HFF-Myc (cell line): ENCODE measurements at places on chromosomes 12 and 14.

DNA sequence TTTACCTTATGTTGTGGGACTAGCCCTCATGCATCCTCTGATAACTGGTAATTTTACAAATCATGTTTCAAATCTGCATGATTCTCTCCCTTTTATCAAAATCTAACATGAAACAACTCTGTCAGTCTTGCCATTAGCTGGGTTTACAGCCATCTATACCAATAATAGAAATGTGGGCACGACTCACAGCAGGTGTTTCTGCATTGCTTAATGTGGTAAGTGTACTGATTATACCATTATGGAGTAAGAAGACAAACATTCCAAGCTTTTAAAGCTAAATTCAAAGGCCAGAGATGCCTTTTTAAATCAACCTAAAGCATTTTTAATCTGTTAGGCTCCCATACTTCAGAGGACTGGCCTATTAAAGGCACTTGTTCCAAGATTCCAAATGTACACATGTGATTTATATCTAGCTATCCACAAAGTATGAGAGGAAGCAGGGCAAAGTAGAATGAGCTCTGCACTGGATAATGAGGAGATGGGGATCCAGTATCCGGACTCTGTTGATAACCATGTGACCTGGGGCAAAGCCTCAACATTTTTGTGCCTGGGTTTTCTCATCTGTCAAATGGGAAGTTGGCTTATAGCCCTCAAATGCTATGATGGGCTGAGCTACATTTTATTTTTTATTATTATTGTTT lies 52.3 kb upstream of the FUT8 start:
- no peak for DNase-seq

DNA sequence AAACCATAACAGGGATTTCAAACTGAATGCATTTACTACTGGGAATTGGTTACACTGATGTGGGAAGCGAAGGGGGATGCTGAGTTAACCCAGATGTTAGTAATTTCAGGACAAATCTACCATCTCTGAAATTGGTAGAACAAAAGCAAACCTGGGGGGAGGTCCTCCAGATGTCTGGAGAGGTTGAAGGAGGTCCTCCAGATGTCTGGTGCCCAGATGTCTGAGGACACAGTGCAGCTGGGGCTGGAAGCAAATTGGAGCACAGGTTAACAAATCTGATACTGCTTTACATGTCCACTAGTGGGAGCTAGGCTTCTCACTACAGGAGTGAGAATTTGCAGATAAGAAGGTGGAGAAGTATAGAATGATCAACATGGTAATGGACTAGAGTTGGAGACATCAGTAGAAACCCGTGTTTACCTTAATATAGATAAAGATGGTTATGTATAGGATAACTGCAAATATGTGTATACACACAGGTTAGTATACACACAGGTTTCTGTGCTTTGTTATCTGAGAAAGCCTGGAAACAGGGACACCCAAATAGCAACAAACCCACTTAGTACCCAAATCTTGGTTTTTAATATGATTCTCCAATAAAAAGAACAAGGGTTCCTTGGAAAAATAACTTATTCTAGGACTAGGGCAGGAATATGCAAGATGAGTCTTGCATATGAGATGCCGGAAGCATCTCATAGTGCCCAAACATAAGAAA lies 162.5 kb downstream of the C12orf50 start:
- DNase-seq = peak; percentile 27

DNA sequence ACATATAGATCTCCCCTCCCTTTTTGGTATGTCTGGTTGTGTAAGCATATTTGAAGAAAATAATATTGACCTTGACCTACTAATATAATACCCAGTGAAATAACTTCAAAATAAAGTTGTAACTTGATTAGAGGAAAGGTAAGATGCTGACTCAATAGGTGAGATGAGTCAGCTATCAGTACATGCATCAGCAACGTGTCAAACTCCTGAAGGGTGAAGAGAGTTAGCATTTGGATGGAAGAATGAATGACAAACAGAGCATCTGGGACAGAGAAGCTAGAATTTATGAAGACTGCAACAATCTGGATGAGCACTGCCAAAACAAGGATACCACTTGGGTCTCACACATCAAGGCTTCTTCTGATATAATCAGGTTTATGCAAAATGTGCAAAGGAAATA lies 74.9 kb downstream of the PPP2R5E start:
- no peak for DNase-seq

DNA sequence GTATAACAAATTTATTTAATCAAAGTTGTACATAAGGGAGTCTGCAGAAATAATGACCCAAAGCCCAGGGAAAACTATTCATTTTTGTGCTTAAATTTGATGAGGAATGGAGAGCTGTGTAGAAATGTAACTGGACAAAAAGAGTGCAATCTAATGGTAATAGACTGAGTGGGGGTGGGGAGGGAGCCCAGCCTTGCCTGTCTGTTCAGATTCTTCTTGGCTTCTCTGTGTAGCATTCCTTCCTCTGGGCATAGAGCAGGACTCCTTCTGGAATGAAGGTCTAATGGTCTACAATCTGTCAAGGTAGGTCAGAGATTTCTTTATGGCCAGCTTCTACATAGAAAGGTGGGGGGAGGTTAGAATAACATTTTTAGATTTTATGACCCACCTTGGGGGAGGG lies 126.1 kb downstream of the SYT10 start:
- no peak for DNase-seq

DNA sequence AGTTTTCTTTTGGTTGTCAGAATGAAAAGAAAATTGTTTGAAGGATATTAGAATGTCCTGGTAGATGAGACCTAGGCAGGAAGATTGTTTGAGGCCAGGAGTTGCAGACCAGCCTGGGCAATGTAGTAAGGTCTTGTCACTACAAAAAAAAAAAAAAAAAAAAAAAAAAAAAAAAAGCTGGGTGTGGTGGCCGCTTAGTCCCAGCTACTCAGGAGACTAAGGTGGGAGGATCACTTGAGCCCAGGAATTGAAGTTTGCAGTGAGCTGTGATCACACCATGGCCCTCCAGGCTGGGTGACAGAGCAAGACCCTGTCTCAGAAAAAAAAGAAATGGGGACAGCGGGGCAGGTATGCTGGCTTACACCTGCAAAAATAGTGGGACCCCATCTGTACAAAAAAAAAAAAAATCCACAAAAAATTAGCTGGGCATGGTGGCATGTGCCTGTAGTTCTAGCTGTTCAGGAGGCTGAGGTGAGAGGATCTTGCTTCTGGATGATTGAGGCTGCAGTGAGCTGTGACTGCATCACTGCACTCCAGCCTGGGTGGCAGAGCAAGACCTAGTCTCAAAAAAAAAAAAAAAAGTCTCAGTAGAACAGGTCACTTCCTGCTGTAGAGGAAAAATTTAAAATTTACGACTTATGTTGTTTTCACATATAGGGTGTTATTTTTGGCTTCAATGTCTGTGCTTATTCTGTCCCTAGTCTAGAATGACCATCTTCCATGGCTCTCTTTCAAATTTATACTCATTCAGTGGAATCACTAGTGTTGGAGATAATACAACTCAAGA lies 70.7 kb downstream of the PPHLN1 start:
- DNase-seq = no peak

- no peak for DNase-seq
Observed at GRCh38 chr14:106318700-106319099, 792.3 kb downstream of the TMEM121 start.

DNA sequence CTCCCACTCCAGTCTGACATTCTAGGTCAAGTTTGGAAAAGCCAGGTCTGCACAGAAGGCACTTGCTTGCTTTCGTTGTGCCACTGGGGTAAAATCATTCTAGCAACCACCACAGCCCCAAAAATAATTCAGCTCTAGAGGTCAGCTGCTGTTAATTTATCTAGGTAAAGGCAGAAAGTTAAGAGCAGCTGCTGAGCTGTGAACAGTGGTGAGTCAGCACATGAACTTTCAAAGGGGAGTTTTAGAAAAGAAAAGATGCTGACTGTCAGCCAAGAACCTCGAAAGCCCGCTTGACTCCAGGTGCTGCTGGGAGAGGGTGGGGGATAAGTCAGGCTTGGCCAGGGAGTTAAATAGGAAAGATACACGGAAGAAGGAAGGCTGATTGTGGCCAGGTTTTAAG lies 12.7 kb downstream of the CCDC197 start:
- peak; percentile 38 for DNase-seq

- no peak for DNase-seq
Observed at GRCh38 chr12:93006471-93007208, 77.5 kb upstream of the EEA1 start.

GRCh38 chr12:65689508-65689907 lies 134.8 kb upstream of the HMGA2 start:
- no peak for DNase-seq

- no peak for DNase-seq
Observed at GRCh38 chr12:131829791-131830334, 1.7 kb downstream of the MMP17 start.

DNA sequence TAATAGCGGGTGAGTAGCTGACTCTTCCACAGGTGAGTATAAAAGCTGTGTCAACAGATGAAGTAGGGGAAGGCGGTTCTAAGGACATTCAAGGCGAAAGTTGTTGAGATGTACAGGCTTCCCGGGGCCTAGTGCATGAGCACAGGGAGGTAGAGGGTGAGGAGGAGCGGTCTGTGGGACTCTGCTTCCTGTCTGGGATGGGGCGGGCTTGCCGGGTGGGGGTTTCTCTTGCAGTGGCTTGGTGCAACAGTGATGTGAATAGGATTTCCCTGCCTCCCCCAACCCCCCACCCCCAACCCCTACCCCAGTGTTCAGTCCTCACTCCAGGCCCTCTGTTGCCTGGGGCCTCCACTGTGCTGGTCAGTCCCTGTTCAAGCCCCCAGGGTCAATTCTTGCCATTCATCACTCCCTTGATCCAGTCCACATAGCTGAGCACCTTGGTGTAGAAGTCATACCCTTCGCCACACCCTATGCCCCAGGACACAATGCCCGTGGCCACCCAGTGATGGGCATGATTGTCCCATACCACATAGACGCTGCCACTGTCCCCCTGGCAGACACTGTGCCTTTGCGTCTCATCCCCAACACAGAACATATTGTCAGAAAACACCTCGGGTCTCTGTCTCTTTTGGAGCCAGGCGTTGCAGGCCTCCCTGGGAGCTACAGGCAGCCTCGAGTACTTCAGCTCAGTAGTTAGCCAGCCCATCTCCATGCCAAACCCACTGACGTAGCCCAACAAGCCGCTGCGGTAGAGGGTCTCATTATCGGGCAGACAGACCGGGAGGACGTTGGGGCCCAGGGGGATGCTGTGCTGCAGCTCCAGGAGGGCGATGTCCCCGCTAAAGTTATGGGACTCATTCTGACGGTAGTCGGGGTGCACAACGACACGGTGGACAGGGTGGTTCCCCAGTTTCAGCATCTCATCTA lies 4.0 kb upstream of the C1R start:
- DNase-seq = no peak

- no peak for DNase-seq
Observed at GRCh38 chr12:81114226-81114625, 36.3 kb downstream of the ACSS3 start.

DNA sequence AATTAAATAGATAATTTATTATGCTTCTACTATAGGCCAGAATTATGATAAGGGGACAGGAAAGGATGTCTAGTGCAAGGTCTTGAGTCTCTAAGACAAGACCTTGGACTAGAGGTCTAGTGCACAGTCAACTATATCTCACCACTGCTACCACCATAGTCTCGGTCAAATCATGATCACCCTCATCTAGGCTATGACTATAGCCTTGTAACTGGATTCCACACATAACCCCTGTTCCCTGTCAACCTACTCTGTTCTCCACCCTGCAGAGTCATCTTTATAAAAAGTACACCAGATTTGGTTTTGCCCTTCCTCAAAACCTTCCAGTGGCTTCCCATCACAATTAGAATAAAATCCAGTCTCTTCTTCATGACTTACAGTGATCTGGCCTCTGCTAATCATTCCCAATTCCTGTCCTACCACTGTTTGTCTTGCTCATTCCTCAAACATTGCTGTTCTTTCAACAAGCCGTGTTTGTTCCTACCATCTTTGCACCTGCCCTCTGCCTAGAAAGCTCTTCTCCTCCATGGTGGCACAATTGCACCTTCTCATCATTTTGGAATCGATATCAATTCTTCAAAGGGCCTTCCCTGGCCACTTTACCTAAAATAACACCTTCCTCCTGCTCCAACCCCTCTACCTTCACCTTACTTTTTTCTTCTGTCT lies 169.4 kb downstream of the FOXN3 start:
- DNase-seq = no peak

DNA sequence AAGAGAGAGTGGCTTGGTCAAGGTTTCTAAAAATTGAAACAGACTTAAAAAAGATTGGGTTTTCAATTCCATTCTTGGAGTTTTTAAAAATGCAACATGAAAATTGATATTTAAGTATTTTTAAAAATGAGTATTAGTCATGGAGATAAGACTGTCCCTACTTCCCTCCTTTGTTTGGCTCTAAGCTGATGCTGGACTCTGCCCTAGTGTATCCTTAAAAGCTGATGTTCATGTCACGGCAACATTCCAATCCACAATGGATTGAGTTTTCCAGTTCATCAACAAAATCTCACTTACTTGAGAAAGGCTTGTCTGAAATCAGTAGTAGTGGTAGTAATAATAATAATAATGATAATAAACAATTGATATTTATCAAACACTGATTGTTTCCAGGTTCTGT lies 119.0 kb upstream of the SLC38A2 start:
- DNase-seq = no peak

DNA sequence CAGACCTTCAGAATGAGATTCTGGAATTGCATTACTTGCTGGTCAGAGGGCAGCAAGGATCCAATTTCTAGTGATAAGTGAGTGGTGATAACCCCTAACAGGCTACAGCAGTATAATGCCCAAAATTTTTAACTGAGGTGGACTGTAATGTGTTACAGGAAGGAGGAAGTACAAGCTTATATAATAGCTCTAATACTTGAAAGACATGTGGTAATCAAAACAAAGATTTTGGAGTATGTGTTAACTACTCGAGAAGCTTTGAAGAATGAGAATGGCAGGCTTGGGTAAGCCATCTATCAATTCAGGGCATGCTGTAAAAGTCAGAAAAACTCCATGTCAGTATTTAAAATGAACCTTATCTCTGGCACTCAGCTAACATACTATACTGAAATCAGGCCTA lies 70.5 kb downstream of the ANKS1B start:
- DNase-seq = no peak

DNA sequence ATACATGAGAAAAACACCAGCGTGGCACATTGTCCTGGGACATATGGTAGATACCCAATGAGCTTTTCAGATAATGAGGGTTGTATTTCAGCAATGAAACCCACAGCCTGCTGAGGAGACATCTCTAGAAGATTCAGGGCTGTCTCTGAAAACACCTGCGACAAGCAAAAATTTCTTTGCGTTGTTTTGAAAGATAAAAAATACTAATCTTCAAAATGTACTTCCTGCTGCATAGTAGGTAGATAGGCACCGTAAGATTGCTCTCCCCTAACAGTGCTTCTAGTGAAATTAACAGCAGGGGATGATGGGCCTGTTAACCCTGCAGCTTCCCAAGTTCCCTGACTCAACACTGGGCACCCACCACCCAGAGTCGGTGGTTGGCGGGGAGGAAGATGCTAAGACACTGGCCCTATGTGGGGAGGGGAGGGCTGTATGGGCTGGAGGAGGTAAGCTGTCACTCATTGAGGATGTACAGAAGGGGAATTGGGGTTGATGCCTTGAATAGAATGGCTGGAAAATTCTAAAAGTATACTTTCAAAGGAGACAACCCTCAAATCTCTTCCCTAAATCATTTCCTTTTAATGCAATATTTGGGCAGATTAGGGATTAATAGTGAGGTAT lies 20.0 kb downstream of the ZFP36L1 start:
- DNase-seq = no peak

GRCh38 chr12:67649570-67650387 lies 1.2 kb downstream of the DYRK2 start:
- no peak for DNase-seq
